ENCODE measurements at places on chromosomes 16 and 17.
A peak's percentile ranks its signal among the peaks of the same experiment; 100 is the strongest.

DNA sequence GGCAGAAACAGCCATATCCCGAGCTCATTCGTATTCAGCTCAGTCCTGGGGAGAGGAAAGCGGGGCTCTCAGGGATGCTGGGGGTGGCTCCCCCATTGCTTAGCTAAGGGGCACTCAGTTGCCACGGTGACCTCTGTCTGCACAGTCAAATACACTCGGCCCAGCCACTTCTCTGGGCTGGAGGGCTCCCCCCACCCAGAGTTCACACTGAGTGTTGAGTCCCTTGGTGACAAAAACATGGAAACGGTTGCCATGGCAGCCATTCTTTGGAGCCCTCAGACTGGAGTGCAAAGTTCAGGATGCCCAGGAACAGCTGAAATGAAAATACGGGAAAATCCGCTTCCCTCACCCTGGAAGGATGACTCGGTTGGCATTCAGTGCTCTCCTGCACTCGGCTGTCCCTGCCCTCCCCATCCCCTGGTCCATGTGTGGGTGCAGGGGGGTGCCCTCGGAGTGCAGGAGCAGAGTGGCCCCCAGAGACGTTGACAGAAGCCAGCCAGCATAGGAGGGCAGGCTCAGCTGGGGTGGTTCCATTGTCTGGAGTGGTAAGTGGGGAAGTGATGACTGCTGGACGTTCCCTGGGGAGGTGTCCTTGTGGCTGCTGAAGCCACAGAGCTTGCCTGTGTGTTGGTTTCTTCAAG, 216.5 kb downstream of the NTN1 start:
- DNase-seq: no peak

DNA sequence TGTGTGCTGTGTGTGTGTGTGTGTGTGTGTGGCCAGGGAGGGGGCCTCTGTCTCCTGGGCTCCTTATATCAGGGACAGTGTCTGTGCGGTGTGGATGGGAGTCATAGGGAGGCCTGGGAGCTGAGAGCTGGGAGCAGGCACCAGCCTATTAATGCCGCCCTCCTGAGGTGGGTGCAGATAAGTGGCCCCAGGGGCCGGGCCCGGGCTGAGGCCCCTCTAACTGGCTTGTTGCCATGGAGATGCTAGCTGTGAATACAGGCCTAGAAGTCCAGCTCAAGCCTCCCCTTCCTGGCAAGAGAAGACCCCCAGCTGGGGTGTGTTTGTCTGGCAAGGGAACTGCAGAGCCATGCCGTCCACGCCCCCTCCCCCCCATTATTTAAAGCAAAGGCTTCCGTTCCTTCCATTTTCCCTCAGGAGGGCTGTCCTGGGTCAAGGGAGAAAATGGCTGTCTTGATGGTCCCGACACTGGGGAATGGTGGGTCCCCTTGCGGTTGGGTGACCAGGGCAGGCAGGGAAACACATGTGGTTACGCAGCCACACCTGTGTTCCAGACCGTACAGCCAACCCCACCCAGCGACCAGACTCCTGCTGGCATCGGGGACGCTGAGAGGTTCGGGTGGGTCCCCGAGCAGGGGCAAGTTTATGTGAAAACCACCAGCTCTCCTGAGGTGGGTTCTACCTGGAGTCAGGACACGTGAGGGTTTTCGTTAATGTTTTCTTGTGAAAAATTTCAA, 141.1 kb downstream of the MRM1 start:
- DNase-seq: no peak

DNA sequence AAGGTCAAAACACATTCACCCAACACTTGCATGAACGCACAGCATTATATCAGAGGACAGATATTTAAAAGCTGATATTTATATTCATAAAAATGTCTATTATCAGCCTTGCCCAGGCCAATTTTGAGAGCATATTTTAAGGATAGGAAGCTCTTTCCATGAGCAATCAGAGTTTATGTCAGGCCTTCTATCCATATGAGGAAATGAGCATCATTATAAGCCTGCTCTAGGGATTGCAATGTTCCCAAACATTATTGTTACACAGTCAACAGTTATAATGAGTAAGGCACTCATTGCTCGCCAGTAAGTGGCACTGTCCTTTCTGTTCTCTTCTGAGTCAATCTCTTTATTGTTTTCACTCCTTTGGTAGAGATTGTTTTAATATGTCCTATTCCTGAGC, 37.7 kb upstream of the DYNLRB2 start:
- DNase-seq: no peak

DNA sequence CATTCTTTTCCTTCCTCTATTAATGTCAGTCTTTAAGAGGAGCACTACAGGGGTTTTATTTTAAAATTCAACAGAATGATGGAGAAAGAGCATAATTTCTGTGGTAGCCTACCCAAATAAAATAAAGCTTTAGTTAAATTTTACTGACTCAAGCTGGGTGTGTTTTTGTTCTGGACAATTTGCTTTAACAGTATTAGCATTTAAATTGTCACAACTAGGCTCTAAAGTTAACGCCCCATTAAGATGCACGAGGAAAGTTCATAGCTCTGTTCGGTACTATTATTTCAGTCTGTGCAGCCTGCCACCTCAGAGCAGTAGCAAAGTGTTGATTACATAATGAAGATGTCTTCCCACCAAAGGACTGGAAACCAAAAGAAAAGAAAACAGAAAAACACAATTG, 52.0 kb downstream of the CDK12 start:
- no peak for DNase-seq

DNA sequence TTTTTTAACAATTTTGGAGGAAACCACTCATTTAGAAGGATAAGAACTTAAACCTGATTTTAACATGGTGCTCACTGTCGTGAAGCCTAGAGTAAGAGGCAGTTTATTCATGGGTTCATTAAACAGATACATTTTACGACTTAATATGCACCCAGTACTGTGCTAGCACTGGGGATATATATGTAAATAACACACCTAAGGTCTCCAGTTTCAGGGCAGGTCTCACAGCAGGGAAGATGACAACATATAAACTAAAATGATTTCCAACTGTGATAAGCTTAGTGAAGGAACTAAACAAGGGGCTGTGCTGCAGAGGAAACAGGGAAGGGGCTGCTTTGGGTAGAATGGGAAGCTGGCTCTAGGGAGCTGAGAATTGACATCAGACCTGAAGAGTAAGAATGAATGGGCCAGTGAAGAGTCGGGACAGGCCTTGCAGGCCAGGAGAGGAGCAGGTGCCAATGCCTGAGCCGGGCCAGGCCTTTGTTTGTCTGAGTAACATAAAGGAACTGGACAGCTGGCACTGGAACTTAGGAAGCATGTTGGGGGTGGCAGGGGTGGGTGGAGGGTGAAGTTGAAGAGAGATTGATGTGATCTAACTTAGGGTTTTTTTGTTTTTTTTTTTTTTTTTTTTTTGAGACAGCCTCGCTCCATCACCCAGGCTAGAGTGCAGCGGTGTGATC, 12.1 kb downstream of the NT5M start:
- no peak for DNase-seq

DNA sequence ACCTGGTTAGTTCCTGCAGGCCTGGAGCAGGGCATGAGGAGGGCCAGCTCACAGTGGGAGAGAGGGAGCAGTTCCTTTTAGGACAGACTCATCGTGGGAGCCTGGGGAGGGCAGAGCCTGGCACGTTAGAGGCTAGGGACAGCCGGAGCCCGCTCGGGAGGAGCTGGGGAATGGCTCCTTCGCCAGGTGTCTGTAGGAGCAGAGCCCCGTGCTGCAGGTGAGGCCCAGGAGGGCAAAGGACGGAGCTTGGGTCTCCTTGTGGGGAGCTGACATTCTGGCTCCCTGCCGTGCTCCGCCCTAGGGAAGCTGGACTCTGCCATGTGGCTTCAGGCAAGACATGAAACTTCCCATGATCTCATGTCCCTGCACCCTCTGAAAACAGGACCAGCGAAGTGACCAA, 18.7 kb upstream of the MTSS2 start:
- no peak for DNase-seq

- no peak for DNase-seq
Measured at GRCh38 chr17:8044819-8045810, 6.3 kb downstream of the ALOX15B start.

DNA sequence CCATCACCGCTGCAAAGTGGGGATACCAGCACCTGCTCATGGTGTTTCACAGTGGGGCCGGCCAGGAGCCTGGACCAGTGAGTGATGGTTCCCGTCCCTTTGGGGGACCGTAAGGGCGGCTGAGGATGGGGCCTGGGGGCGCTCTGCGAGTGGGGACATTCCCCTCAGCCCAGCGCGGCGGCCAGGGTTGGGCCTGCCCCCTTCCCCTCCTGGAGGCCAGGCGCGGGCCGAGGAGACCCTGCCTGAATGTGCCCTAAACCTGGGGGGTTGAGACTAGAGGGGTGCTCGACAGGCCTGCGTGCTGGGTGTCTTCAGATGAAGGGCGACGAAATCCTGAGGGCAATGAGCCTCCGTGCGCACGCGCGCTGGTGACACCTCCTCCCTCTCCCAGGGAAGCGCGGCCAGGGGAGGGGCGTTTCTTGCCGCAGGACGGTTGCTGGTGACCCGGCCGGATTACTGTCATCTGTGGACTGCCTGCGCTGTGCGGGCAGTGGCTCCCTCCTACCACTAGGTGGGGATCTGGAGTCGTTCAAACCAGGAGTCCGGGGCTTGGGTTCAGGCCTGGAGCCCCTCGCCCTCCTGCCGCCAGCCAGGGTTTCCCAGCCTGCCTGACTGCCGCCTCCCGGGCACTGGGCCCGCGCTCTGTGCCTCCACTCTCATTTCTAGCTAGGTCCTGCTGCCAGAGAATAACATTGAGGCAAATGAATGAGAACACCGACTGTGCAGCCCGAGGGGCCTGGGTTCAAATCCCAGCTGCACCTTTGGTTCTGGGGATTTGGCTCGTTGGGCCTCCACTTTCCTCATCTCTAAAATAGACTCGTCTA, 17.1 kb downstream of the TBX2 start:
- peak; percentile 64 for DNase-seq

- DNase-seq: no peak
Measured at GRCh38 chr17:54974759-54975158, 6.2 kb downstream of the STXBP4 start.

DNA sequence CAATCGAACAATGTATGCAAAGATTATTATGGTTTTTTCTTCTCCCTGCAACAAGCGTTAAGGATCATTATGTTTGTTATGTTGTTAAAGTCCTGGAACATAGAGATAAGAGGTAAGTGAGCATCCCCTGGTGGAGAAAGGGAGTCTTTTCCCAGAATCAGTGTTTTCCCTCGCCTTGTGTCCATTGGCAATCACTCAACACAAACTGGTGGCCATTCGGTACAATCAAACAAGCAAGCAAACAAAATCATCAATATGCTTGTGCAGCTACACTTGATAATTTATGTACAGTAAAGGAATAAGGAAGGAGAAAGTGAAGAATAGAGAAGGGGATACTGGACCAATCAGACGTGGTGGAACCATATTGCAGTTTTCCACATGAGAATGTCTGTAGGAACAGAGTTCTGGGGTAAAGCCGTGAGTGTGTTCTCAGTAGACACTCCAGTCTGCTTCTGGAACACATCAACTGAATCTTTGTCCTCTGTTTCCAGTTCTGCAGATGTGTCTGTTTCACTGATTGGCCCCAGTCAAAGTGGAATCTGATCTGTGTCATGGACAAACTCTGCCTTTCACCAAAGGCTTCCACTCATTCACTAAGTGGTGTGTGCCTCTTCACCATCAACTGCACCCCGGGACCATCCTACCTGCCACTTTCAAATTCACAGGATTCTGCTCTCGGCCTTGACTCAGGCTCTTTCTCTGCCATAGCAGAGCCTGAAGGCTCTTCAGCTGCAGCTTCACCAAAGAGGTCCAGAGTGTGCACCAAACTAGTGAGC, 169.5 kb downstream of the AHSP start:
- no peak for DNase-seq

- DNase-seq: no peak
Measured at GRCh38 chr16:88284626-88285513, 97.9 kb upstream of the ZNF469 start.

- no peak for DNase-seq
Measured at GRCh38 chr17:72204742-72205141, 83.9 kb downstream of the SOX9 start.

- DNase-seq: no peak
Measured at GRCh38 chr16:59864981-59865666, 1131.0 kb upstream of the GOT2 start.

GRCh38 chr16:10552281-10552680, 28.1 kb downstream of the EMP2 start:
- DNase-seq: no peak

DNA sequence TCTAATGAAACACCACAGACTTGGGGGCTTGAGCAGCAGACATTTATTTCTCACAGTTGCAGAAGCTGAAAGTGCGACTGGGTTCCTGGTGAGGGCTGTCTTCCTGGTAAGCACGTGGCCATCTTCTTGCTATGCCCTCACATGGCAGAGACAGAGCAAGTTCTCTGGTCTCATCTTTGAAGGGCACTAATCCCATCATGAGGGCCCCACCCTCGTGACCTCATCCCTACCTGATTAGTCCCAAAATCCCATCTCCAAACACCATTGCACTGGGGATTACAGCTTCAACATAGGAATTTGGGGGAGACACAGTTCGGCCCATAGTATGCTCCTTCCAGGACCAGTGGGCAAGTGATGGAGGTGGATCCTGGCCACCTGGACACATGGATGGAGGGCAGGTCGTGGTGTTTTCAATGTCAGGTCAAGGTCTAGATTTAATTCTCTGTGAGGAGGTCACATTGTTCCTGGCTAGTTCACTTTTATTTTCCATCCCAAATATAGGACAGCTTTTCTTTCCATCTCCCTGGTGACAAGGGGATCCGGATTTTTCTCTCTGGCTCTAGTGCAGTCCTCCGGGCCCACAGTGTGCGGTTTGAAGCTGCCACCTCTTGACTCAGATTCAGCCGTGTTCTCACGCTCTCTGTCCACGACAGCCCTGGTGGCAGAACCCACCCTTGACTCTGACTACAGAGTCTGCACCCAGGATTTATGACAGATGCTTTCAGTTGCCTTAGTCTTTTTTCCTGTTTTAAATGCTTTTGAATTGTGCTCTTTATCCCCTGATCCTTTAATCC, 160.5 kb upstream of the NOL11 start:
- no peak for DNase-seq

DNA sequence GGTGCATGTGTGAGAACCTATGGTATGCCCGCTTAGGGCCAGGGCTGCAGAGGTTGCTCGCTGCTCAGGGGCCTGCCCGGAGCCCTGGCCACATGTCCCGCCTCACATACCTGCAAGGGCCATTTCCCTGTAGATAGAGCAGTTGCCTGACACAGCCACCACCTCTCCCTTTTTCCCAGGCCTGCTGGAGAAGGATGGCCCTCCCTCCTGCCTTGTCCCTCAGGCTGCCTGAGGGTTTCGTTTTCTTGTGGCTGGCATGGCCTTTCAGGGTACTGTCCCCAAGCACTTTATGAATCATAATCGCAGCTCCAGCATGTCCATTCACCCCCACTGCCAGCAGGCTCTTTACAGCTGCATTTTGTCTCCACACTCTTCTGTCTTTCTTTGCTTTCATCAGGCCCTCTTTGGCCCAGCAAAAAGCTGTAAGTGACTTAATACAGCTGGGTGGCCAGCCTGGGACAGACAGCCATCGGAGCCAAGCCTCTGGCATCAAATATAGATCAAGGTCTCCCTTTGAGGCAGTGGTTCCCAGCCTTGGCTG, 65.7 kb downstream of the MPRIP start:
- no peak for DNase-seq

GRCh38 chr17:69388822-69389442, 25.6 kb upstream of the MAP2K6 start:
- no peak for DNase-seq

- no peak for DNase-seq
Measured at GRCh38 chr17:53499277-53499676, 323.4 kb upstream of the KIF2B start.

GRCh38 chr17:60910415-60910814, 232.8 kb downstream of the BCAS3 start:
- no peak for DNase-seq

GRCh38 chr16:19316846-19317245, 31.3 kb downstream of the CLEC19A start:
- no peak for DNase-seq

Measured in HS-5 (cell line).